ENCODE measurements at places on chromosomes 2 and 18. TPM values are rescaled to one million over a fixed set of nuclear protein-coding genes. Genes with fewer than 3 reads are reported as not detected.

Gene KIDINS220
- total RNA-seq = 50.2 TPM

Gene TMEM178A
- total RNA-seq = 2.5 TPM

Gene HOXD1
- total RNA-seq = 2.5 TPM

Gene MOCOS
- total RNA-seq = 4.0 TPM

Gene ERFE
- 0.54 TPM for total RNA-seq
